ENCODE measurements at places on chromosomes 1 and 21.

DNA sequence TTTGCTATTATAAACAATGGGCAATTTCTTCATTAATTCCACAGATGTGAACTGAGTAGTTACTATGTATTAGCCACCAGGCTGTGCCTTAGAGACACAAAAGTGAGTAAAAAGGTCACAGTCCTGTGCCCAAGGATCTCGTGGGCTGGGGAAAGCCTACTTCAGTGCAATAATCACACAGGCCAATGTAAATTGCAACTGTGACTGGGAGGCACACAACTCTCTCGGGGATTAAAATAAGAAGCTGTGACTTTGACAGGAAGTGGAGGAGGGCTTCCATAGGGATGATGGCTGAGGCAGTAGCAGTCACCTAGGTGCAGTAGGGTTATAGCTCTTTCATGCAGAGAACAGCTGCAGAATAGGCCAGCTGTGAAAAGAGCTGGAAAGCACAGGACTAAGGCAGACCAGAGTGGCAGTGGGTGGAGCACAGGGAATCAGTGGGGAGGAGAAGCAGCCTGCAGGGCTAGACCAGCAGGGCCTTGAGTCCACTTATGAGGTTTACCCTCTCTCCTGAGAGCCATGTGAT lies 121.9 kb downstream of the MAB21L3 start:
- no peak for DNase-seq

DNA sequence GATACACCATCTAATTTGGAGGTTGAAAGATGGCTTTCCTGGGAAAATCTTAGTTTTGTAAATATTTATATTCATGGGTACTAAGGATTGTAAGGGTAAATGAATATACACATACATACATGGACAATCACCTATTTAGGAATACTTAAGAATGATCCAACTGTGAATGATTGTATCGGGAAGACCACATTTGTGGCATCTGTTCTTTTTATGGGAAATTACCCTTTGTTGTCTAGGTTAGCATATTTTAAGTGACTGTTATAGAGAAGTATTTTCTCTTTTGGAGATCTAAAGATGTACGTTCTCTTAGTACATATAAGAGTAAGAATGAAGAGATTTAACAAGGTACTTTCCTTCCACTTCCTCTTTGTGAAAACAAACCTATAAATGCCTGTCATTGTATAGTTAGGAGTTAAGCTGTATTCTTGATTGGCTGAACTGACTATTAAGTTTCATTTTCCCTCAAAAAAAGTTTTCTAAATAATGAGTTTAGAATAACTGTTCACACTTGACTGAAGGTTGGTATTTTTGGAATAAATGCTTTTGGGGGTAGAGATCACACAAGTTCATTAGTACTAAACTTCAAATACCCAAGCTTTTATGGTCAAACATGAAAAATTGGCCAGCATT lies 26.7 kb downstream of the SNX7 start:
- no peak for DNase-seq

DNA sequence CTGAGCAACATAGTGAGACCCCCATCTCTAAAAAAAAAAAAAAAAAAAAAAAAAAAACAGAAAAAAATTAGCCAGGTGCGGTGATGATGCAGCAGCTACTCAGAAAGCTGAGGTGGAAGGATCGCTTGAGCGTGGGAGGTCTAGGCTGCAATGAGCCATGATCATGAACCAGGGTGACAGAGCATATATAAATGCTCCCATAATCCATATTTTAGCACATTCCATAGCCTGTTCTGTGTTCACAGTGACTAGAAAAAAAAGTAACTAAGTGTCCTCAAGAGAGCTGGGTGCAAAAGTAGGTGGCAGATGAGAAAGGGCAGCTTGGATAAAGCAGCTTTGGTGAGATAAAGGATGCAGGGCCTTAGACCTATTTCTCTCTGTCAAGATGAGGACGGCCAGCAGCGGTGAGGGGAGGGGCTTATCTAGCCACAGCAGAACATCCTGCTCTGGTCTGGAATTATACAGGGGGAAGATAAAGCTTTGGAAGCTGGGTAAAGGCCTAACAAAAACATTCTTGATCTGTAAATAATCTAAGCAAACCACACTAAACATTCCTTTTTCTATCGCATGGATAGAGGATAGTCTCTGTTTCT lies 205.3 kb downstream of the DAB1 start:
- no peak for DNase-seq

DNA sequence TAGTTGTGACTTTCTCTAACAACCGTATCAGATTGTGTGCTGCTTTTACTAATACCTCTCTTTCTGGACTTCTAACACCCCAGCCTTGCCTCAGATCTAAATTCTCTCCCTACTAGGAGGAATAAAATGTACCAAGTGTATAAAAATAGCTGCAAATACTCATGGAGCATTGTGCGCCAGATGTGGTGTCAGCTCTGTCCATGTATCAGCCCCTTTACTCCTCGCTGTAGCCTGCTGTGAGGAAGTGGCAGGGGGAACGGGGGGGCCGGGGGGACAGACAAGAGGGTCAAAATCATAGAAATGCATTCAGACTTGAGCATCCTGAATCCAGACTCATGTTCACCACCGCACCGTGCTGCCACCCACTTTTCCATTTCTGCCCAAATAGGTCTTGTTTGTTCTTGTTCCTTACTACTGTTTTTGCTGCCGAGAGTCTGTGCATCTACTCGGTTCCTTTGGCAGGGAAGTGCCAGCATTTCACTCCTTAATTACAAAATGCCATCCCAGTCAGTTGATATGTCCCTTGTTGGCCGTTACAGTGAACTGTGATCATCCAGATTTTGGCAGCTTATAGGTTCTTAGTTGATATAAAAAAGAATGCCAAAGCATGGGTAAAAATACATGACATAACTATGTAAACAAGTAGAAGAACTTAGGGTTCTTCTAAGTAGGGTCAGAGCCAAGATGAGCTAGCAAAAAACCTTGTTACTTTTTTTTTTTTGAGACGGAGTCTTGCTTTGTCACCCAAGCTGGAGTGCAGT lies 76.4 kb downstream of the UBE4B start:
- no peak for DNase-seq

- DNase-seq: peak; percentile 39
These were observed 5.9 kb upstream of the NUF2 start for GRCh38 chr1:163315773-163316374.

GRCh38 chr1:54853793-54854370 lies 33.1 kb downstream of the DHCR24 start:
- DNase-seq: no peak

GRCh38 chr1:186463511-186463910 lies 2.6 kb upstream of the PDC start:
- no peak for DNase-seq

DNA sequence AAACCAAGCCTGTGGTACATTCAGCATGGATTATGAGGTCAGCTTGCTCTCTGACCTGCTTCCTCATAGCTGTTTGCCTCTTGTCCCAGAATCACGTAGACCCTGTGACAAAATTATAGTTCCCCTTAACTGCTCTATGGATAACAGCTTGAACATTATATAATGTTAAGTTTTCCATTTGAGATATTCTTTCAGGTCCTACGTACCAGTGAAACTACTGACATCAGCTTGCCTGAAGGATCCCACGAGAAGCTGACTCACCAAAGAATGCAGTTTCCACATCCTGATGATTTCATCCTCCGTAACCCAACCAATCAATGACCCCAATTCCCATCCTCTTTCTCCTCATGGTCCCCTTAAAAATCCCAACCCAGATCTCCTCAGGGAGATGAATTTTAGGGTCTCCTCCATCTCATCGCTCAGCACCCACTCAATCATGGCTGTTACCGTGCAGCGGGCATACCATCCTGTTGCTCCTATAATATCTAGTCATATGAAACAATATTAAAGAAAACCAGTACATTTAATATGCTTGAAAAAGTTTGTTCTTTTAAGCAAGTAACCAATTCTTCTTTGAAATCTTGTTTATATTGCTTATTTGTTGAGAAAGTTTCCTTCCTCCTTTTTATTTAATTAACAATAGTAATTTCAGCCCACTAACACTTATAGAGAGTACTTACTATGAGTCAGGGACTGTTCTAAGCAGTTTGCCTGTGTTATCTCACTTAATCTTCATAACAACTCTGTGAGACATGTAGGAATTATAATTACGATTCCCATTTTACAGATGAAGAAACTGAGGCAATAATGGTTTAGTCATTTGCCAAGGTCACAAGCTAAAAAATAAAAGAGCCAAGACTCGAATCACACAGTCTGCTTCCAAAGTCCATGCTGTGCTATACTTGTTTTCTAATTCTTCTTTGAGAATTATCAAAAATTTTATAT lies 27.4 kb downstream of the CHML start:
- DNase-seq: no peak

DNA sequence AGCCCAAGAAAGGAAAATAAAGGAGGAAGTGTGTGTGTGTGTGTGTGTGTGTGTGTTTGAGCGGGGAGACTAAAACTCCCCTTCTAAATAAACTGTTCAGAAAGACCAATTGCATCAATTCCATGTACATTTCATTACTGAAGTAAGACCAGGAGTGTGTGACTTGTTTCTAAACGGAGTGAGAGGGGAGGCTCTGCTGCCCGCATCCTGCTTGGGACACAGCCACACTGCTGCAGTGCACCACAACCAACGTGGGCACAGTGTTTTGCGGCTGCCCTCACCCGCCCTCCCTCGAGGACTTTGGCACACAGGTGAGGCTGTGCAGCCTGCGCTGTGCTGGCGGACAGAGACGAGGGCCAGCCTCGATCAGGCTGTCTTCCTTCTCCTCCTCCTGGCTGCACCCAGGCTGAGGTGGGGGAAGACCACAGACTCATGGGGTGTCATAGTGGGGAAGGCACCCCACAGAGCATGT lies 31.0 kb upstream of the H6PD start:
- no peak for DNase-seq

GRCh38 chr1:154335025-154335714 lies 9.8 kb downstream of the ATP8B2 start:
- DNase-seq: peak; percentile 93

- DNase-seq: no peak
These were observed 61.0 kb upstream of the C8B start for GRCh38 chr1:57026624-57027354.

DNA sequence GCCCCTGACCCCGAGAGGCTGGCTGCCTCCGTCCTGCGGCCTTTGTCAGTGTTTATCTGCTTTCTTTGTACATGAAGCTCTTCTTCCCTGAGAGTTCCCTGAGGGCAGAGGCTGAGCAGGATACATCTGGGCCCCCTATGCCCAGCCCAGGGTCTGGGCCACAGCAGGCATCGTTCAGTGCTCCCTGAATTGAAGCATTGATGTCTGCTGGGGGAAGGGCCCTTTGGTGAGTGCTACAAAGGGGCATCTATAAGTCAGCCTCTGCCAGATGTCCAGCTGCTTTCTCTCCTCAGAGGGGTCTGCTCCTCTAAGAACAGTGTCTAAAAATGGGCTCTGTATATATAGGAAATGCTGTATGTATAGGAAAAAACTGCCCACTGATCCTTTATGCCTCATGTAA lies 2.1 kb downstream of the HEYL start:
- DNase-seq: no peak

GRCh38 chr21:15367061-15367626 lies 302.3 kb upstream of the NRIP1 start:
- DNase-seq: no peak

- DNase-seq: peak; percentile 56
These were observed at the start of gene ETNK2 for GRCh38 chr1:204151552-204152309. Gene ETNK2, minus strand, starts transcription at chr1:204152044. Its CDS starts 192 bp downstream, at chr1:204151852.

DNA sequence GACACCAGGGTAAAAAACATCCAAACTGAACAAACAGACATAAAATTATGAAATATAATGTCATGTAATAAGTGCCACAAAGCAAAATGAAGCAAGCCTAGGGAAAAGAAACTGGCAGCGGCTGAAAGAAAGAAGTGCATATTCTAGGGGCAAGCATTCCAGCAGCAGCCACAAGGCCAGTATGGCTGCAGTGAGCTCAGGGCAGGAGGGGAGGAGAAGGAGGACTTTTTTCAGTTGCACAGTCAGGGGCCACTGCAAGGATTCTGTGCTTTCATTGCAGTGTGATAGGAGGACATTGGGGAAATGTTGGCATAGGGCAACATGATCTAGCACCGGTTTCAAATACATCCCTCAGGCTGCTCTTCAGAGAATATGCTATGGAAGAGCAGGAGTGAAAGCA lies 263.8 kb downstream of the NEGR1 start:
- no peak for DNase-seq

DNA sequence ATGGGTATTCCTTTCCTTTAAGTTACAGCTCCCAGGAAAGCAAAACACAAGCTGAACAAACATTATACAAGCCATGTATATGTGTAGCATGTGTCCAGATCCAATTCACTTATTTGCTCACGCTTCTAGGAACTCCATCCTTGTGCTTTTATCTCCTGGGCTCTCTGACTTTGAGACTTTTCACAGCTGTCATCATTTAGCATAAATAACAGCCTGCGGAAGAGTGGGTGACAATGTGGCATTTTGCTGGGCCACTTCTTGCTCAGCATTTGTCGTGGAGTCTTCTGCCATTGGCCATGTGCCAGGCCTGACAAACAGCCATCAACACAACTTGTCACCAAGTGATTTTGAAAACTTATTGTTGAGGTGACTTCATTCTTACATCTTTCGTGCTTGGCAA lies 164.3 kb downstream of the KIF26B start:
- DNase-seq: no peak

DNA sequence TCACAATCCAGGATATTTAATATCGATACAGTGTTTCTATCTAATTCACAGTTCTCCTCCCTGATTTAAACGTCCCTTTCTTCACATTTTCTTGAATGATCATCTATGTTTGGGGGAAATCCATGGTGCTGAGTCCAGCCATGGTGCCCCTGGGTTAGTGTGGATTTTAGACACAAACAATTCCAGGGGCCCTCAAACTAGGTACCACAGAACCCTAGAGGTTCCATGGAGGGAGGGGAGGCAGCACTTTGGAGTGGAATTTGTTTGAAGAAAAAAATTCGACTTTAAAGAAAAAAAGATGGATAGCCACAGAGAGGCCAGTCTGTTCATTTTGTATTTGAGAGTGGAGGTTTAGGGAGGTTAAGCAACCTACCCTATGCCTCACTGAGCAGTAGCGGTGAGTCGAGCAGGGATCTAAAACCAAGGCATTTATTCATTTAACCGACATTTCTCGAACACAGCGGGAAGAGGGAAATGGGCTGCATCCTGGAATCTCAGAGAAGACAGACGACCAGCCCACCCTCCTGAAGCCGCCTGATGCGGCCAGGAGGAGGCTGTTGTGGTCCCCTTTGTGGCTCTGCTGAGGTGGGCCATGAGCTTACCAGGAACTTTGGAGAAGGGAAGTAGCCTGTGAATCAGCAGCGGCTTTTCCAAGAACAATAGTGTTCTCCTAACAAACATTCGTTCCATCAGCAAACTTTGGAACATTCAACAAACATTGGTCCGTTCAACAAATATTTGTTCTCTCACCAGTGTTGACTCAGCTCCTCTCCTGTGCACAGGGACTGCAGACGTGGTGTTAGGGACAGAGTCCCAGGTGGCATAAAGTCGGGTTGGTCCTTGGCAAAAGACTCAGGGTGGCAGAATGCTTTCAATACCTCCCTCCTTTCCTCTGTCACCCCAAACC lies 103.5 kb upstream of the ZBTB40 start:
- DNase-seq: no peak

Data from activated naive CD4-positive, alpha-beta T cell treated with anti-CD3 and anti-CD28 coated beads, Interleukin-2, amount 50 U/mL, for 16 hours (primary cell).